ENCODE measurements at places on chromosomes 2 and 18.

- DNase-seq = no peak
Observed at GRCh38 chr18:57655740-57656139, 34.1 kb upstream of the NARS1 start.

DNA sequence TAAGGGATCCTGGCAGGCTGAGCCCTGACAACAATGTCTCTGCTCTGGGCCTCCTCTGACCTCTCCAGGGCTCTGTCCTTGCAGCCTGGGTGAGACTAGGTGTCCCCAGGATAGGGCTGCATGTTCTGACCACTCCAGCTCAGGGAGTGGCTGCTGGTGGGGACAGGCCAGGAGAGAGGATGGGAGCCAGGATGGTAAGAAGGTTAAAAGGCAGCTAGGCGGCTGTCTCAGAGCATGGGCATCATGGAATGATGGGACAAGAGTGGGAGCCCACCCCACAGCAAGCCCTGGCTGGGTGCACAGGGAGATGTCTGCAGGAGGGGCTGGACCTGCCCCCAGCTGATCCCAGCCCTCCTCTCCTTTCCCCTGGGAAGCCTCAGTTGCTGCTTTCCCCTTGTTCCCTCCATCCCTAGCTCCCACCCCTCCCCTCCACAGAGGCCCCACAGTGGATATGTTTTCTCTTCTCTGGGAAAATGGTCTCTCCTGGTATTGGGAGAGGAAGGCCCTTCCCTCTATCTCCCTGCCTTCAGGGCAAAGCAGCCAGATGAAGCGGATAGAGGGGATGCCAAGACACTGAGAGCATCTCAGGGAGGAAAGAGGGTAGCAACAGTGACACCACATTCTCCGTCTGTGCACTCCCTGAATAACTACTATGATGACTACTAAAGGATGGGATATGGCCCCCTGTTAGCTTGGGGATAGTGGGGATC is 334.3 kb downstream of the DYSF start:
- DNase-seq = no peak

- DNase-seq = no peak
Observed at GRCh38 chr2:20130160-20130560, 78.7 kb upstream of the LAPTM4A start.

GRCh38 chr2:131006561-131006960 is 86.7 kb downstream of the FAM168B start:
- DNase-seq = no peak

DNA sequence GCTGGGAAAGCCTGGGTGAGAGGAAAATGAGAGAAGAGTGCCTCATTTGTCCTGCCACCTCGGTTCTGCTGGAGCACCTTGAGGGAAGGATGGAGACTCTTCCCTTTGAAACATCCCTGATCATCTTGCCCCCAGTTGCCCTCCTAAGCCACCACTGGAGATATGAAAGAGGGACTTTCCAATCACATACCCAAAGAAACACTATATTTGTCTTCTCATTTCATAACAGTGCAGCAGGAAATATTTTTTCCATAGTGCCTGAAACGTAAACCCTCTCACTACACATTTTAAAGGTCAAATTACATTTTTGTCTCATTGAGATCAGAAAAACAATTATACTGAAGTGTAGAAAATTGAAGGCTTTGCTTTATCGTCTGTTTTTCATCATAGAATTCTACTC is 63.3 kb downstream of the KCTD18 start:
- DNase-seq = no peak

DNA sequence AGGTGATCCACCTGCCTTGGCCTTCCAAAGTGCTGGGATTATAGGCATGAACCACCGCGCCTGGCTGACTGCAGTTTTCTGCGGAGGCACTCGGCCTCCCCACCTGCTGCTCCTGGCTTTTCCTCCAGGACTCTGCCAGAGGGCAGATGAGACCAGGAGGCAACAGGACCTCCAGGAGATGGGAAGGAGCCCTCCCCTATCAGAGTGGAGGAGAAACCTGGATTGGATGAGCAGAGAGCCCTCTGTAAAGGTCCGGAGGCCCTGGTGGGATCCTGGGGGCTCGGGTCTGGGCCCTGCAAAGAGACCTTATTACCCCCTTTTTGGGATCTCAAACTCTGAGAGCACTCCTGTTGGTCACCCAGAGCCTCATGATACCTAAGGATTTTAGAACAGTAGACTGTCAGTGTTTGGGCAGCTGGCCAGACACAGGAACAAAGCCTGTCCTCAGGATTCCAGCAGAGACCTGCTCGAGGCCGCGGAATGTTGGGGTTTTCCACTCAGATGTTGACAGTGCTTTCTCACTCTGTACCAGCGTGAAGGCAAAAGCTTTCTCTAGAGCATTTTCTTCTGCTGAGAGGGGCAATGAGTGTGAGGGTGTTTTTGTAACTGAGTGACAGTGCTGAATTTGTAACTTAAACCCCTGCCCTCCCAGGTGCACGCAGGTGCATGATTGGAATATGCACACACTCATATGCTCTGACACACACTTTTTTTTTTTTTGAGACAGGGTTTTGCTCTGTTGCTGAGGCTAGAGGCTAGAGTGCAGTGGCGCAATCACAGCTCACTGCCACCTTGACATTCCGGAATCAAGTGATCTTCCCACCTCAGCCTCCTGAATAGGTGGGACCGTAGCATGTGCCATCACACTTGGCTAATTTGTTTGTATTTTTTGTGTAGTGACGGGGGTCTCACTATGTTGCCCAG is 48.4 kb downstream of the NPPC start:
- DNase-seq = peak; percentile 74

GRCh38 chr2:85737481-85737880 is 16.3 kb upstream of the ATOH8 start:
- DNase-seq = peak; percentile 65

DNA sequence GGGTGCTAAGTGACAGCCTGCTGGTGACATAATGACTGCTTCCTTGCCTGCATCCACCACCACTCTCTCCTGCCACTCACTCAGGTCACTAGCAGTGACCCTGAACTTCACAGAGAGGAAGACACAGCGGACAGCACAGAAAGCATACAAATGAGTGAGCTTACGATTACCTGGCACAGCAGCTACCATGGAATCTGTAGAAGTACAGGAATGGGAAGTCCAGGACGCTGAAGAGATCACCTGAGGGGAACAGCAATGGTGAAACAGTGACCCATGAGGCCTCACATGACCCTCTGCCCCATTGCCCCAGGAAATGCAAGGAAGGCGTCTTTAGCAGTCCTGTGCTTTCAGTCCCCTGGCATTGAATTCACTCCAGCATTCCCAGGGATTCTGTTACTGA is 96.7 kb upstream of the RIOK3 start:
- no peak for DNase-seq

DNA sequence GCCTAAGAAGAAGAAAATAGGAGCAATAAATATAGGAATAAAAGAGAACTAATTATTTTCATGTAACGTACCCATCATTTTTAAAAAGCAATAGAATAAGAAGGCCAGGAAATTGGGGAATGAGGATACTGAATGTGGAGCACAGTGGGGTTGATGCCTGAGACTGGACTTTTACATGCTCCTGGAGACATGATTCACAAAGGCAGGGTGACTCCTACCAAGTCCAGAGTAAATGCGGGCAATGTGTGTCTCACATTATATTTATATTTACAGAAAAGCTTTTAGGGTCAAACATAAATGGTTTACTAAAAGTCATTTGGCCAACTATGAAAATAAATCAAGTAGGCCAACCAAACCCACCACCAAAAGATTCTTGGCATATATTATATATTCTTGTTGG is 87.9 kb upstream of the COL5A2 start:
- no peak for DNase-seq

DNA sequence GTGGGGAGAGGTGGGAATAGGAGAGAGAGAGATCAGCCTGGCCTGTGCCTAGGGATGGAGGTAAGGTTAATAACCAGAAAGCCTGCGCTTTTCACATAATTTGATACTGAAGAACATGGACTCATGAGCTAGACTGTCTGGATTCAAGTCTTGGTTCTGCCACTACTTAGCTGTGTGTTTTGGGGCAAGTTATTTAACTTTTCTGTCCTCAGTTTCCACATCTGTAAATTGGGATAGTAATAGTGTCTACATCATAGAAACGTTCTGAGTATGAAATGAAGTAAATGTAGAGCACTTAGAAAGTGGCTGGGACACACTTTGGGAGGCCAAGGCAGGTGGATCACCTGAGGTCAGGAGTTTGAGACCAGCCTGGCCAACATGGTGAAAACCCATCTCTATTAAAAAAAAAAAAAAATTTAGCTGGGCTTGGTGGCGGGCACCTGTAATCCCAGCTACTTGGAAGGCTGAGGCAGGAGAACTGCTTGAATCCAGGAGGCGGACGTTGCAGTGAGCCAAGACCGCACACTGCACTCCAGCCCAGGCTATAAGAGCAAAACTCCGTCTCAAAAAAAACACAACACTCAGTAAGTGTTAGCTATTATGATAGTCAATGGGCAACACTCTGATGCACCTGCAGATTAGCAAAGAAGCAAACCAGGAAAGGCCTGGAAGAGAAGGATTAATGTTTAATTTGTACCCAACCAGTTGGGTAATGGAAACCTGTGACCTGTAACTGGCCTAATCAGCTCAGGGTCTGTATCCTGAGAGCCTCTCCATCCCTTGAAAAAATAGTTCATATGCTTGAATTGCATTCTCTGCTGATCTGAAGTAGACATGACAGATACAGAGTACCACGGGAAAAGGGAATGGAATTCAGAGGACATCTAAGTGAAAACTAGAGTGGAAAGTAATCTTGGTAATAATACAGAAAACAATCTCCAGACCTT is 6.8 kb downstream of the GALM start:
- DNase-seq = no peak

- DNase-seq = no peak
Observed at GRCh38 chr18:67104700-67105284, 411.7 kb downstream of the DSEL start.

DNA sequence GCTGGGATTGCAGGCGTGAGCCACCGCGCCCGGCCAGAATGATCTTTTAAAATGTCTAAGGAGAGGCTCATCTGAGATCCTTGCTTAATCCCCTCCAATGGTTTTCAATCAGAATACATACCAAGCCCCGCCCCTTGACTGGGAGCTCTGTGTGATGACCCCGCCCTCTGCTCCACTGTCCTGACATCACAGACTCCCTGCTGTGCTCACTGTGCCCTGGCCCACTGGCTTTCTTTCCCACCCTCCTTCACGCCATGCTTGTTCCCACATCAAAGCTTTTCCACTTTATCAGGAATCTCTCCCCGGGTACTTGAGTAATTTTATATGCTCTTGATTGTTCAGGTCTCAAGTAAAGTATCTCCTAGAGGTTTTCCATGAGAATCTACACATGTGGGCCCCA is 762.3 kb upstream of the ID2 start:
- no peak for DNase-seq

DNA sequence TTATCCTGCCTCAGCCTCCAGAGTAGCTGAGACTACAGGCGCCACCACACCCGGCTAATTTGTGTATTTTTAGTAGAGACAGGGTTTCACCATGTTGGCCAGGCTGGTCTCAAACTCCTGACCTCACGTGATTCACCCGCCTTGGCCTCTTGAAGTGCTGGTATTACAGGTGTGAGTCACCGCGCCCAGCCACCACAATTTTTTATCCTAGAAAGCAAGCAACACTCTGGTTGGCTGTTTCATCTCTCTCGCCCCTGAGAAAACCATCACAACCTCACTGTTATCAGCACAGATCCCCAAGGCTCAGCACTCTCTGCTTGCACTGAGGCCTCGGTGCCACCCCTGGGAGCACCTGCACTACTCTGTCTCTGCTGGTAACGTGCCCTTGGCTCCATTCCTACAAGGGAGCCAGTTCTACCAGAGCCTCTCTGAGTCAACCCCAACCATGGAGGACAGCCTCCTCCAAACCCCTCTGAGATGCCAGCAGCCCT is 134.8 kb upstream of the AGAP1 start:
- no peak for DNase-seq

- no peak for DNase-seq
Observed at GRCh38 chr2:9644603-9645002, 13.8 kb upstream of the YWHAQ start.

GRCh38 chr2:239736358-239737143 is 288.6 kb downstream of the NDUFA10 start:
- no peak for DNase-seq

DNA sequence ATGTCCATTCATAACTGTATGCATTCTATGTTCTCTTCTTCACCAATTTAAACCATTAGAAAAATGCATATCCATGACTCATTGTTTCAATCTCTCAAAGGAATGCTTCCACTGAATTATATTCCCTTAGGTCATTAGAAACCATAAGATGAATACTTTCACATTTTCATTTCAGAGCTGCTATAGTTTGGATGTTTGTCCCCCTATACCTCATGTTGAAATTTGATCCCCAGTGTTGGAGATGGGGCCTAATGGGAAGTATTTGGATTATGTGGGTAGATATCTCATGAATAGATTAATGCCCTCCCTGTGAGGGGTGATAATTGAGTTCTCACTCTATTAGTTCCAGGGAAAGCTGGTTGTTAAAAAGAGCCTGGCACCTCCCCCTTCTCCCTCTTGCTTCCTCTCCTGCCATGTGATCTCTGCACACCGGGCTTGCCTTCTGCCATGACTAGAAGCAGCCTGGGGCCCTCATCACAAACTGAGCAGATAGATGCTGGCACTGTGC is 35.7 kb downstream of the THUMPD2 start:
- no peak for DNase-seq
